ENCODE measurements at places on chromosomes 13 and 19.

DNA sequence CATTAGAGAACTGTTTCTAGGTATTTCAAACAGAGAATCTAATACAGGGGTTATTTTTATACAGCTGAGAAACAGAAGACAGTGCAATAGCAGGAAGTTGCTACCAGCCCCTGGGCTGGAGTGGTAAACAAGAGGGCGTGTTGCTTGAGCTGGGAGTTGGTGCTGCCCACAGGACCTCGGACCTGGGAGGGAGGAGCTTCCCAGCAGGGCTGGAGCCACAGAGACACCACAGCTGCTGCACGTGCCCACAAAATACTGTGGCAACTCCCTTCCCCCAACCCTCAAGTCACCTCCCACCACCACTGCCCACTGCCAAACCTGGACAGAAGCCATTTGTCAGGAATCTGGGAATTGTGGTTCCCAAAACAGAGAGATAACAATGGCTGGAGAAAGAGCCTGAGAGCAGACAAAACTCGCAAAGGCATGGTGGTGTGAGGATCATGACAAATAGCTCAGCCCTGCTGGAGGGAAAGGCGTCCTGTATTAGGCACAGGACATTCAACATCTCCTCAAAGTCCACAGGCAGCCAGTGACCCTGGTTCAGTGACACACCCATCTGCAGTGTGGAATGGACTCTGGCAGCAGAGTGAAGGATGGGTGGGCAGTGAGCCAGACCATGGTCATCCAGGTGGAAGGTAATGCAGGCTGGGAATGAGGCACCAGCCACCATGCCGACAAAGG is 57.2 kb downstream of the SPATA13 start:
- DNase-seq: peak; percentile 75

GRCh38 chr13:41961466-41961760 is 504 bp upstream of the VWA8 start:
- DNase-seq: no peak

GRCh38 chr13:41418027-41418426 is 39.3 kb upstream of the RGCC start:
- DNase-seq: no peak

DNA sequence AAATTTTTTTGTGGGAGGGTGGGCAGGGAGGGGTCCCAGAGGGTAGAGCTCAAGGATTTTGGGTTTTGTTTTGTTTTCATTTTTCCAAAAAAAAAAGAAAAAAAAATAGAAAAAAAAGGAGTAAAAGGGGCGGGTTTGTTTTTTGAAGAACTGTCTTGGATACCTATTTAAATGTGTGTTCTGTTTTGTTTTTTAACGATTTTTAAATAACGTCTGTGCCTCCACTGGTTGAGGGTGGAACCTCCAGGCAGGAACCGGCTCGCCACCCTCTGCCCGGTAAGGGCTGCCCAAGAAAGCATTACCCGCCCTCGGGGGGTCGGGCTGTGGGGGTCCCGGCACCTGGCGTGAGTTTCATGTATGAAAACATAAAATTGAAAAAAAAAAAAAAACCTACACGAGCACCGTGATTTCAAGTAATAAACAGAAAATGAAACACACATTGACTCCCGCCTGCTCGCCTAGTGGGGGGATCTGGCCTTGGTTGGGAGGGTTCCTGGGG is 10.4 kb downstream of the MIDN start:
- no peak for DNase-seq

GRCh38 chr19:35963514-35963913 is 27.3 kb downstream of the LRFN3 start:
- peak; percentile 63 for DNase-seq

GRCh38 chr19:51417107-51417809 is at the start of gene SIGLEC10:
Gene SIGLEC10 (minus strand): TSS chr19:51417642. CDS start chr19:51417581, 61 bp downstream.
- DNase-seq: peak; percentile 29

- no peak for DNase-seq
These were observed 35.7 kb downstream of the ZNF493 start for GRCh38 chr19:21432590-21432989.

DNA sequence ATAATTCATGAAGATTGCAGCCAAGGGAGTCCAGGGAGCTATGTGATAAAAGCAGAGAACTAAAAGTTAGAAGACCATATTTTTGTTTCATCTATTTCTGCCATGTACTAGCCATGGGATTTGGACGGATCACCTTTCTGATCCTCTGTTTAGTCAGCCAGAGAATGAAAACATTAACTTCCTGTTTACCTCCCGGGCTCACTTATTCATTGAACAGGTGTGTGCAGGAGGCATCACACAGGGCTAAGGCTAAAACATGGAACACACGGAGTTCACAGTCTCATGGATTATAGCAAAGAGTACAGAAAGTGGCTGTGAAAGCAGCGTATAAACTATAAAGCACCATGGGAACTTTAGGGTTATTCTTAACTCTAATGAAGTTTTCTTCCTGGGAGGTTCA is 96.8 kb downstream of the GPR12 start:
- no peak for DNase-seq

- DNase-seq: no peak
These were observed 4.0 kb downstream of the ZNF223 start for GRCh38 chr19:44055870-44056269.

DNA sequence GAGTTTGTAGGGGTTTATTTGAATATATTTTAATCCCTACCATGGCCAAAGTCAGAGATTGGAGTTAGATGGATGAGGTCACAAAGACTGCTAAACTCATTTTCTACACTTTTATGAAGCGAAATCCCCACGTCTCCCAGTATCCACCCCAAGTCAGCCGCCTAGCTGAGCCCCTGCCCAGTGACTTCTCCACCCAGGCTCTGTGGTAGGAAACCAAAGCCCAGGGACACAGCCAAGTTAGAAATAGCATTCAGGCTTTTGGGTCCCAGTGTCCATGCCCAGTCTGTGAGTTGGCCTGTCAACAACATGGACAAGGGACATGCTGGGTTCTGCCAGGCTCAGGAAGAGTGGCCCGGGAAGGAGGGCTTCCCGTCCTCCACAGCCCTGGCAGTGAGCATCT is 474.0 kb downstream of the FOXO1 start:
- no peak for DNase-seq

DNA sequence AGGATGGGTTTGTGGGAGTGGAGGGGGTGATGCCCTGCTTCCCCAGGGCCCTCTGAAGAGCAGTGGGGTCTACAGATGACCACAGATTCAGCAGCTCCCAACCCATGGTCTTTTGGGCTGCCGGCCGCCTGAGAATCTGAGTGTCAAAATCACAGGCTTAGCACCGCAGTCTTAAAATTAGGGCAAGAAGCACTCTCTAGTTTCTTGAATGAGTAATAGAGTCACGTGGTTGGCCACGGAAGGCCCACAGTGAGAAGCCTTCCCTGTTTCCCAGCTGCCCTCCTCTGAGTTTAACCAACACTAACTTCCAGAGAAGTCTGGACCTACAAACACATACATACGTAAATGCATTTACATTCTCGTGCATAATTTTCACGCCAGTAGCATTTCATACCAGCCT is 5.2 kb downstream of the PRMT1 start:
- DNase-seq: no peak

DNA sequence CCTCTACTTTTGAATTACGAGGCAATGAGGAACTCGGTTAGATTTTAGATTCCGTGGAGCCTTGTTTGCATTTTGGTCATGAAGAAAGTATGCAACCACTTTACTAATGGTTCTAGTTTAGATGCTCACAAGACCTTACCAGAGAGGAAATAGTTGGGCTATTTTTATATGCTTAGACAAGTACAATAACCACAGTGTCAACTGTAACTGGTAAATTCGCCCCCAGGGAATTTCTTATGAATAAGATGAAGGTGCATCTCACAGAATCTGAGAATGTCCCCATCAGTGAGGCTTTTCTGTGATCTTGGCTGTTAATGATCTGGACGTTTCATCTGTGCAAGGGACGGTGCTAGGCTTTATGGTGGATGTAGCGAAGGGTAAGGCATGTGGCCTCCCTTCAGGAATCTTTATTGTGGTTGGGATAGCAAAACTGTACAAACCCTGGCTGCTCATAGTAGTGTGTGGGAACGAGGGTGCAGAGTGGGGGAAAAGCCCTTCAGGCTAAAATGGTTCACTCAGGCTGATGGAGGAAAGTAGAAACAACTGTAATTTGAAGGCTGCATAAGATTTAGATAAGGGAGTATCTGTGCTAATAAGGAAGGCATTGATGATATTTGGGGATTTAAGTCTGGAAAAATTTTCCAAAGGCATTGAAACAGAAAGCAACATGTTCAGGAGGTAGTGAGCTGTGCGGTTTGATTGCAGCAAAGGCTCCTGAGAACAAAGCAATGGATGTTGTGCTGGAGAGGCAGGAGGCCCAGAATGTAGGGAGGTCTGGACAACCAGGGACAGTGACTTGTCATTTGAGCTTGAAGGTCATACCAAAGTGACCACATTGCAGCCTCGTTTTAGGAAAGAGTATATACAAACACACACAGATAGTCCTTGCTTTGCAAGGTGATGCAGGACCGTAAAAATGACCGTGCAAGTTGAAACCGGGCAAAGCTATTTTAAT is 28.4 kb downstream of the UBAC2 start:
- DNase-seq: no peak

GRCh38 chr13:97423300-97424045 is 10.5 kb upstream of the RAP2A start:
- DNase-seq: no peak

GRCh38 chr19:57110592-57111328 is 9.0 kb upstream of the USP29 start:
- DNase-seq: no peak

- DNase-seq: no peak
These were observed 46.1 kb upstream of the MAP3K10 start for GRCh38 chr19:40144947-40145748.

GRCh38 chr19:31304831-31305312 is 44.4 kb downstream of the TSHZ3 start:
- no peak for DNase-seq

DNA sequence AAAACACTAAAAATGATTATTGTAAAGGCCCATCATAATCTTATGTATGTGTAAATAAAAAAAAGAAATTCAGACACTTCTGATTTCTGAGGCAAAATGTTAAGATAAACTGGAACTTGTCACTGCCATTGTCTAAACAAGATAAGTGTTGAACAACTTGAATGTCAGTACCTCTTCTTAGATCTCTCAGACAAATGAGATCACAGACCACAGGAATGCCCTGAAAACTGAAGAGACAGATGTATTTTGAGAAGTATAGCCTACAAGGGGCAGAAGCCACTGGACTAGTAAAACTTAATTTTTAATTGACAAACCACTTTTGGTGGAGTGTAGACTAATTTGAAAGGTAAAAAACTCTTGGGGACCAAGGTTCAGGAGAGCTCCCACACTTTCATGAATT is 375.5 kb upstream of the SLITRK5 start:
- DNase-seq: no peak
